ENCODE measurements at places on chromosomes 1 and 21.

- no peak for DNase-seq
Measured at GRCh38 chr1:159211331-159212136, 6.9 kb downstream of the ACKR1 start.

- peak; percentile 48 for DNase-seq
Measured at GRCh38 chr1:11071463-11072215, 11.8 kb upstream of the SRM start.

DNA sequence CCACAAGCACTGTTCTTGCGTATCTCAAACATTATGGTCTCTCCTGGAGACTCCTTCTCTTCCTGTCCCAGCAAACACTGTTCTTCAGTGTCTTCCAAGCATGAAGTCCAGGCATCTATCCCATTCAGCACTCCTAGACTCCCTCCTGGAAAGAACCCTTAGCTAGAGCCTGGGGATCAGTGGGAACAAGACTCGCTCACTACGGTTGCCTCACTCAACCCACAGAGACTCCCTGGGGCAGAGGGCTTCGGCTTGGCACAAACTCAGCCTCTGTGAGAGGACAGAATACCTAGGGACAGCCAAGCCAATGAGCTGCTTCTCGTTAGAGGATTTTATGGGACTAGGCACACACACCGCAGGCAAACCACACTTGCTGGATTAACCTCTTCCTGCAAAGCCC, 86.5 kb upstream of the IPO9 start:
- no peak for DNase-seq

- DNase-seq, result no peak
Measured at GRCh38 chr1:43996733-43997115, 5.3 kb downstream of the CCDC24 start.

- no peak for DNase-seq
Measured at GRCh38 chr1:76281306-76281705, 206.8 kb downstream of the ST6GALNAC3 start.

DNA sequence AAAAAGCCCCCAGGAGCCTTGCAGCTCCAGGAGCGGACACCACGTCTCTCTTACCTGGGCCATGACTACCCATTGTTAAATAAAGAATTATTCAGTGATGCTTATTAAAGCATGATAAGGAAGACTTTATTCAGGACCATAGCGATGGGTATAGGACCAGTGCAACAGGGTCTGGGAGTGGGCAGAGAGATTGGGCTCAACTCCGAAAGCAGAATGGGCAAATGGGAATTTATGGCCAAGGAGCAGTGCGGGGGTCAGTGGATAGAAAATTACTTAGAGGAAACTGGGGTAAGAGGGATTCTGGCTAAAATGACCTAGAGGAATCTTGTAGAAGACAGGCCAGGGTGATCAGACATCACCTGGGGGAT, 580 bp upstream of the ATP5PO start:
- DNase-seq, result no peak

DNA sequence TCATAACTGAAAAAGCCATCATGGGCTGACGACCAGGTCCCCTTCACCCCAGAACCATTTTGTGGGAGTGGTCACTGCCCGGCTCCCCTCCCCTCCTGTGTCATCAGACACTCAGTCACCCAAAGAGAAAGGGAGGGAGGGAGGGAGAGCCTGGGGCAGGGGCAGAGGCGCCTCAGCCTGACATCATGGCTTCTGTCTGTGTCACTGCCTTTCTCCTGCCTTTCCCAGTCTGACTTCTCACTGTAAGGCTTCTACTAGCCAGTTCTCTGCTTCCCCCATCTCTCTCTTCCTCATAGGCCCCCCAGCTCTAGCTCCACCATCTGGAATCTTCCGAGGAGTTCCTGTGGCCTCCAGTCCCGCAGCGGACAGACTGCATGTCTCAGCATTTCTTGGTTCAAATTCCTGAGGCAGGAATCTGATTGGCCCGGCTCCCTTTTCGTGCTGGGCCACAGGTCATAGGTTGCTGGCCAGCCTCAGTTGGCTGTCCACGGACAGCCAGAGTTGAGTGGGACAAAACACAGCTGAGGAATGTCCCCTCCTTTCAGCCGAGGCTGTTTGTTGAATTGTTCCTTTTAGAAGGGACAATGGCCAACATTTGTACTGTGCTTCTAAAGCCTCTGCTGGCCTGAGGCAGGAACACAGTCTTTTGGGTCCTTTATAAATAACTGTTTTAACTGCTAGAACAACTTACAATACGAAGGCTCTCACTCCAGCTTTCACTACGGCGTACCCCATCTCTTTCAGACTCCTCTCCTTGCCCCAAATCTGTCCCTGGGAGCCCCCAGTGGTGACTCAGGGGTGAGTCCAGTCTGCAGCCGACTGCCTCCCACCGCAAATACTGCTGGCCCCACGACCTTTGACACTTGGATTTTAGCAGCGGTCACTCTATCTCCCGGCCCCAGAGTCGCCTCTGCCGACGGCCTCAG, 18.7 kb upstream of the KANK4 start:
- peak; percentile 66 for DNase-seq

DNA sequence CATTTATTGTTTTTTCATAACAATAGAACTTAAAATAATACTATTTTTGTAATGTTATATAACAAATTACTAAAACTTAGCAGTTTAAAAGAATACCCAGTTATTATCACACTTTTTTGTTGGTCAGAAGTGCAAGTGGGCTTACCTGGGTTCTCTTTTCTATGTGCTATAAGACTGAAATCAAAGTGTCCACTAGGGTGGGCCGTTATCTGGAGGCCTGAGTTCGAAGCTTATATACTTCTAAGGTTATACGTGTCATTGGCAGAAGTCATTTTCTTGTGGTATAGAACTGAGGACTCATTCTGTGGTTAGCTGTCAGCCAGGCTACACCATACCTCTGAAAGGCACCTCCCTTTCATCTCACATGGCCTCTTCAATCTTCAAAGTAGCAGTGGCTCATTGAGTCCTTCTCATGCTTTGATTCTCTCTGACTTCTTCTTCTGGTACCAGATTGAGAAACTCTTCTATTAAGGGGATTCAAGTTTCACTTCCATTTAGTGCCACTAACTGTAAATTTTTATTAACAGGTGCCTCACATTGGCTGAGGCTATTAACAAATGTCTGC, 414.3 kb downstream of the AMY1C start:
- DNase-seq, result no peak

- DNase-seq, result no peak
Measured at GRCh38 chr1:44585315-44585920, 88.9 kb downstream of the TMEM53 start.

DNA sequence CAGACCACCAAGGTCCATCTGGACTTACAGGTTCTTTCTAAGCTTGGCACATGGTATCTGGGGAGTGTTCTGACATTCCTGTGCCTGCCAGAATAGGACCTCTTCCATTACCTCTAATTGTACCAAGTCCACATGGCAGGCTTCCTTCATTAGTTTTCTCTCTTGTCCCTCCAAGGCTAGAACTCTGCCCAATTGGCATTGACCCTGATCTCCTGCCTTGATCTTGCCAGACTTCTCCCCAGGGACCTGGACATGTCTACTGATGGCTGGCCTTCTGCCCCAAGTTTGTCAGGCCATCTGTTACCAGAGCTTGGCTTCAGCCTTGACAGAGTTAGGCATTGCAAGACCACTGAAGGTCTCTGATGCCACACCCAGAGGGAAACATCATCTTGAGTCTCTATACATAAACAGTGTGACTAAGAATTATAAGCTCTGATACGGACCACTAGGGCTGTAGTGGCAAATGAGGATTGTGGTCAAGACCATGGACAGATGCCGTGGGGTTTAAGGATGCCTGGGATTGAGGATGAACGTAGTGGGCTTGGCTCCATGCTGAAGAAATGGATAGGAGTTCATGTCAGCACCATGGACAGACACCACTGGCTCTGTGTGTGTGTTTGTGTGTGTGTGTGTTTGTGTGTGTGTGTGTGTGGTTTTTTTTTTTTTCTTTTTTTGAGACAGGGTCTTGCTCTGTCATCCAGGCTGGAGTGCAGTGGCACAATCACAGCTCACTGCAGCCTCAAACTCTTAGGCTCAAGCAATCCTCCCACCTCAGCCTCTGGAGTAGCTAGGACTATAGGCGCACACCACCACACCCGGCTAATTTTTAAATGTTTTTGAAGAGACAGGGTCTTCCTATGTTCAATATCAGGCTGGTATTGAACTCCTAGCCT, 19.5 kb upstream of the PSMB2 start:
- no peak for DNase-seq

- DNase-seq, result no peak
Measured at GRCh38 chr1:80403471-80403893, 1397.0 kb upstream of the ADGRL4 start.

DNA sequence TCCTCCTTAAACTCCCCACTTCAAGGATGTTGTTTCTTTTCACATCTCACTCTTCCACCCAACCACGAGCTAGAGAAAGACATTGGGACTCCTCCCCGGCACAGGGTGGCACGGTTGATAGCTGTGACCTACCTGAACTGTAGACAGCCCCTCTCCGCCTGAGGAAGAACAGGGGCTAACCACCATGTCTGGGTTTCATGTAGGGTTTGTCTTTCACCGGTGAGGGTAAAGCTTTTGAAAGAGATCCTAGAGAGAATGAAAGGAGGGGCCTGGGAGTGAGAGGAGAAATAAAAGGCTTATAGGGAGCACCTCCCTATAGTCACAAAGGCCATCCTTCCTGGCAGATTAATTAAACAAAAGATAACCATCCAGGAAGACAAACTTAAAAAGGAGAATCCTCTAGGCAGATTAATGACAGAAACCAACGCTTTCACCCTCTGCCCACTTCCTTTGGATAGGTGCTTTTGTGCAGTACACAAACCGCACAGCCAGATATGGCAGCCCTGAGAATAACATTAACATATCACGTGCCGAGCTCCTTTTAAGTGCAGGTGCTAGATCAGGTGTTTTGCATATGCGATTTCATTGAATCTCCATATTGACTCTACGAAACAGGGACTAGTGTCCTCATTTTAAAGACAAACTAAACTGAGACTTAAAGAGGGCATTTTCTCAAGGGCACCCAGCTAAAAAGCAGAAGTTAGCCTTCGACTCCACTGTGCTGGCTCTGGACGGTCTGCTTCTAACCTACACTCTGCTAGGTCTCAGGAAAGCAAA, 178.1 kb upstream of the RUNX1 start:
- DNase-seq, result no peak

DNA sequence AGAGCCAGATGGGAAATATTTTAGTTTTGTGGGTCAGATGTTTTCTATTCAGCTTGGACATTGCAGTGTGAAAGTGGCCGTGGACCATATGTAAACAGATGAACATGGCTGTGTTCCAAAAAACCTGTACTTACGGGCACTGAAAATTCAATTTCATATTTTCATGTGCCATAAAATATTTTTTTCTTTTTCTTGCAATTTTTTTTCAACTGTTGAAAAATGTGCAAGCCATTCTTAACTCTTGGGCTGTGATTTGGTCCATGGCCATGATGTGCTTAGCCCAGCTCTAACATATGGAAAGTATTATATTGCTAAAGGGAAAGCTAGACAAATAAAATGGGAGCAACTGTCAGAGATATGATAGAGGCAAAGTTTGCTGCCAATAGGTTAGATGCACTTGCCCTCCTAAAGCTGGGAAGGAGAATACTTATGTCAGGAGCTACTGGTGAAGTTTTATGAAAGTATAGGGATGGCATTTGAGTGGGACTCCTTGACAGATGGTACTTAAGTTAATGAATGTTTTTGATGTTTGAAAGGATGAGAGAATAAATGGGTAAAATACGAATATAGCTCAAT, 240.3 kb downstream of the RYR2 start:
- no peak for DNase-seq

- no peak for DNase-seq
Measured at GRCh38 chr1:172206256-172206655, 214.2 kb upstream of the C1orf105 start.

DNA sequence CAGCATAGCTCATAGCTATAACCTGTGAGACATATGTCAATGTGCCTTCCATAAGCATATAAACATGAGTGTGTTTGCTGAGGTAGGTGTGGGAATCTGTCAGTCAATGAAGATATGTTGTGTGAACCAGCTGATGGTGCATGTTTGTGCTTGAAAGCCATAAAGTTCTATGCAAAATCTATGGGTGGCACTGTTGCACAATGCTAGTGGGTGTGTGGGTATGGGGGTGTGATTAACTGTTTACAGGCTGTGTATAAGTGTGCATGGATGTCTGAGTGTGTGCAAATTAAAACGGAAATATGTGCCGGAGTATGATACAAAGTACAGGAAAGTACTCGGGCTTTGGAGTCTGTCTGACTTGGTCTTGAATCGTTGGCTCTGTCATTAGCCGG, 1.0 kb upstream of the ATP2B4 start:
- no peak for DNase-seq

- DNase-seq, result no peak
Measured at GRCh38 chr1:17916702-17917101, 161.6 kb downstream of the ACTL8 start.

GRCh38 chr21:42350318-42350910, 380 bp downstream of the TFF2 start:
- DNase-seq, result peak; percentile 7

DNA sequence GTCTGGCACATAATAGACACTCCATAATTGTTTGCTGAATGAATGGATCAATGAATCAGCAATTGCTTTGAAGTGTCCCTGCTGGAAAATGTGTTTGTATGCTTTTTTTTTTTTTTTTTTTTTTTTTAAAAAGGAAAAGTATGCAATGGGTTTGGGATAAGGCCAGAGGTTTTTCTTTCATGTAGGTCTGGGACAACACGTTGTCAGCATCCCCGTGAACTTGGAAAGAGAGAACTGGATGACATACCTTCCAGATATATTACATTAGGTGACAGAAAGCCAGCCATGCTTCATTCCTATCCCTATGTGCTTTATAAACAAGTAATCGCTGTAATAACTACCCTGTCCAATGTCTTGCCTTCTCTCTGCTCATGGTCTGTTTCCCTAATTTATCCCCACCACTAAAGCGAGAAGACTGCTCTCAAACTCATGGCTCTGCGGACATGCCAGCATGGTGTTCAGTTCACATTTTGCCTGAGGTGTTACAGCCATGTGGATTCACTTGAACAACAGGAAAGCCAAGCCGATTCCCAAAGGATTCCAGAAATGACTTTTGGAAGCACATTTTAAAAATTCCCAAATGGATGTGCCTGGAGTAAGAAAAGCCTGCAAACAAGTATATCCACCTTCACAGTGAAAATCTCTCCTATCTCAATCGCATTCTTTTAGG, 34.8 kb upstream of the GREM2 start:
- no peak for DNase-seq
